ENCODE measurements at places on chromosomes 16 and 17. TPM values are rescaled to one million over a fixed set of nuclear protein-coding genes. Genes with fewer than 3 reads are reported as not detected.
A peak's percentile ranks its signal among the peaks of the same experiment; 100 is the strongest.

GRCh38 chr16:138049-138417, 440 bp downstream of the NPRL3 start:
- no peak for DNase-seq

The PRDM7 gene
- polyA plus RNA-seq: not detected

DNA sequence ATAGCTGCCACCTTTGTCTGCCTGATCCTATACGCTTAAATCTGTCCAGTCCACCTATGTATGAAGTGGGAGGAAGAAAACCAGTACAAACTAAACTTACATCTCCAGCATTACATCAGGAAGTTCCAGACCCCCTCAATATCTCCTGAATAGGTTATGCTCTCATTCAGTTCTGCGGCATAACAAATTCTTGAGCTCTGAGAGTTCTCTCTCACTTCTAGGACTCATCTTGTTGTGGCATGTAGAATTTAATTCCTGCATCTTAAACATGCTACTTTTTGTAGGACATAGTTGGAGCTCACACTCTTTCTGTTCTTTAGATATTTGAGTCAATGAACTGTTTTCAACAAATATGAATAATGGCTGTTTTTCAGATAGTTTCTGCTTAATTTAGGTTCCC, 662.5 kb downstream of the CDH11 start:
- no peak for DNase-seq

The MT3 gene
- polyA plus RNA-seq: 0.97 TPM

DNA sequence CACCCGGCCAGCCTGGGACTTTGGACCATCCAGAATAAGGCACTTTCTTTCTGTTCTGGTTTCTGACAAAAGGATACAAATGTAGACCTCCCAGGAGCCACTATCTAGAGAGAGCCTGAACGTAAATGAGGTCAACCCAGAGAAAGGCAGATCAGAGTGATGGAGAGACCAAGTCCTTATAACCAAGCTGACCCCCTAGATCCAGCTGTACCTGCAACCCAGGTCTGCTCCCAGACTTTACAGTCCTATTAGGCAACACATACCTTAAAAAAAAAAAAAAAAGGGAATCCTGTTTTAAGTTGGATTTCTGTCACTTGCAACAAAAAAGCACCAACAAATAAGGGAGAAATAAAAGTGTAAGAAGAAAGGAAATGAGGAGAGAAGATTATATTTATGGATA, 23.2 kb downstream of the CPPED1 start:
- no peak for DNase-seq

DNA sequence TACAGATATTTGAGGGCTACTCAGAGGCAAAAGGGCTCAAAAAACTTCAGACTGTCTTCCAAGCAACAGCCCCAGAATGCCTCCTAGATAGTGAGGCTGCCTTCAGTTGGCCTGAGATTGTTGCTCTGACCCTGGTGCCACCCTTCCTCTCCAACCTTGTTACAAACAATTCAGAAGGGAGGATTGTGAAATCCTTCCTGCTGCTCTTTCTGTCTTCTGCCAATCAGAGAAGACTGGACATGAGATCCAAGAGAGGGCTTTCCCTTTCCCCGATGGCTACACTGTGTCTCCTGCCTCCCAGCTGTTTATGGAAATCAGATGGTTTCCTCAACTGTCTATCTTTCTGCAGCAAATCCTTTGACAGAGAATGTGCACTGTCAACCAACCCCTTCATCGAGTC, 419.9 kb downstream of the CDH13 start:
- peak; percentile 29 for DNase-seq

- no peak for DNase-seq
These were observed 88.8 kb downstream of the ARHGAP44 start for GRCh38 chr17:12877953-12878669.

DNA sequence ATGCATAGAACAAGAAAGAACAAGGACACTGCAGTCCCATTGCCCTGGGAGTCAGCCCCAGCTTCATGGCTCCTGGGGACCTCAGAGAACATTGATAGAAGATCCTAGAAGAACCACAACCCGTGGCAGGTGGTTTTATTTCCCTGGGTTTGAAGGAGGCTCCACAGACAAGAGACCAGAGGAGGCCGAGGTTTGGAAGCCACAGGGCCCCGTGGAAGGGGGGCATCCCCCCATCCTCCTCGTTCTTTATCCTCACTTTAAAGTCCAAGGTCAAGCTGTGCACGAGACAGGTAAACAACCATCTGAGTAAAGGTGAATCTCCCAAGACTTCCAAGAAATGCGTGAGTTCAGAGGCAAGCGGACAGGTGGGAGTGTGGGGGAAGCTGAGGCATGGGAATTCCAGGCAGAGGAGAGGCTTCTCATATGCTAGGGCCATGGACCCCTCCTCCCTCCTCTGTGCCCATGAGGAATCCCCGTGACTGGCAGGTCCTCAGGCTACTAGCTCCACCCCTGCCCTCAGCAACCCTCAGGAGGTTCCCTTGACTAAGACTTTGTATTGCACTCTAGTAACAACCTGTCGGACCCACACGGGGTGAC, 849 bp upstream of the SULT1A1 start:
- peak; percentile 87 for DNase-seq

The TNFSF13 gene
- polyA plus RNA-seq: 23.4 TPM

- peak; percentile 75 for DNase-seq
These were observed 11.0 kb downstream of the BRCA1 start for GRCh38 chr17:43114151-43114552.

- DNase-seq: no peak
These were observed 34.2 kb downstream of the C16orf87 start for GRCh38 chr16:46796764-46797269.

- no peak for DNase-seq
These were observed 2.5 kb downstream of the MTSS2 start for GRCh38 chr16:70683146-70683944.

The PRR29 gene
- 1.2 TPM for polyA plus RNA-seq

DNA sequence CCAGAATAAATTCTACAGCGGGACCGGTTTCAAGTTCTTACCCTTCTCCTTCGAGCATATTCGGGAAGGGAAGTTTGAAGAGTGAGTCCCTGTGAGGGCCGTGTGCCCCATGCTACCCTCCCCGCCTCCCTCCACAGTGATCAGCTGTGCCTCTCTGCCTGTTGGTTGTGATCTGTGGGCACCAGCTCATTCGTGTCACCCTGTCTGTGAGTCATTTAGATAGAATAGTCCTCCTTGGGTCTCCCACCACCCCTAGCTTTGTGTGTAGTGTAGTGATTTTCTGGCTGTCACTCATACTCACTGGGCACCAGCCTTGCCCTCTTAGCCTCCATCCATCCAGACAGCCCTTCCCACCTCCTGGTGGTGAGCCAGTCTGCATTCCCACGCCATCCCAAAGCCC, 15.0 kb upstream of the NAGLU start:
- DNase-seq: no peak

DNA sequence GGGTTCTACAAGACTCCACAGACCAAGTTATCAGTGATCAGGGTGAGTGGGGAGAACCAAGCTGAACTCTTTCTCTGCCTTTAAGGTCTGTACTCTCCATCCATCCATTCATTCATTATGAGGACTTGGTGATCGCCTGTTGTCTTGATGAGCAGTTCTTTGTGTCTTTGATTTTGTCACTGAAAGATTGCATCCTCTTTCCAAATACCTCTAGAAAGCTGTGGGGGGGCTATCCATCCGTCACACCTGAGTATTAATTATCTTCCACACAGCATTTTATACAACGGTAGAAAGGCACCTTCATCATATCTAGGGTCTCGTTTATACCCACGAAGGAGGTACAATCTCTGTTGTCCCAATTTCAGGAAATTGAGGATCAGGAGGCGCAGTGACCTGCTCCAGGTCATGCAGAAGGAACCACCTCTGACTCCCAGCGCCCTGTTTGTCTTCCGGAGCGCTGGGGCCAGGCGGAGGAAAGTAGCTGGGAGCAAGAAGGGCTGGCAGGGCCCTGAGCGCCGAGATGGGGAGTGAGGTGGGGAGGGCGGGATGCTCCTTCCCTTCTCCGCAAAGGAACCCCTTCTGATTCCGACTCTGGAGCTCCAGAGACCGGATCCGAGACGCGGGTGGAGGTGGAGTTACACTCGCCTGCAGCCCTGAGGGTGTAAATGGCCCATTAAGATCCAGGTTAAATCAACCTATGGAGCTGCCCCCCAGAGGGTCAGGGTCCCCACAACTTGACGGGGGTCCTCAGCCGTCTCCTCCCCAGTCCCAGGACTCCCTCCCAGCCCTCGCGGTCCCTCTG, 605 bp upstream of the ABAT start:
- DNase-seq: no peak

- DNase-seq: no peak
These were observed 12.2 kb upstream of the CBX4 start for GRCh38 chr17:79851461-79851817.

All from large intestine (tissue), 12 donors.